ENCODE measurements at places on chromosomes 13 and 19.

DNA sequence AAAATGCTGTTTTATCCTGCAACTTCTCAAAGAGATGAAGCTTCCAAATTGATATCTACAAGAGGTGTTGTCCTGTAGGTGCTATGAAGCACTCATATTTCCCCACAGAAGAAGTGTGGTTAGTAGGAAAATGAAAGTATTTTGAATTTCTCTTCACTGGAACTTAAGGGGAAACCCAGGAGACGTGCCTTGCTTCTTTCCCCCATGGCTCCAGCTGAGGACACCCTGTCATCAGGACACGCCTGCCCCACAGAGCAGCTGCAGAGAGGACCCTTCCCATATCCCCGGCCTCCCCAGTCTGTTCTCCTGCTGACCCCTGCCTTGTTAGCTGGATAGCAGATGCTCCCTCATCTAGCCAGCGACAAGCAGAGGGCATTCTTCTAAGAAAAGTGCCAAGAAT is 371.3 kb downstream of the COG6 start:
- no peak for DNase-seq

DNA sequence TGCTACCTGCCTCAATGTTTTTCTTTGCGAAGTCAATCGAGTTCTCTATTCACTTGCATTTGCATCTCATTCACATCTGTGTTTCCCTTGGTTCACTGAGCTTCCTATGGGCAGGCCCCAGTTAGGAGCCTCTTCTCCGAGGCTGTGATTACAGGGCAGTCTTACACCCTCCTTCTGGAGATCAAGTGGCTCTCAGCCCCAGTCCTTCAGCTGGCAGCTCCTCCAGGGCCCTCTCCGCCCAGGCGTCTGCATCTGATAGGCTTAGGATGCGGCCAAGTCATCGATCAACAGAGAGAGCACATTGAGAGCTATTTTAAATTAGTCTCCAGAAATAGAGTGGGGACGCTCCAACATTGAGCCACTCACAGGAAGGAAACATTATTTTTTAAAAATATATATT is 44.2 kb downstream of the MBNL2 start:
- DNase-seq, result no peak

DNA sequence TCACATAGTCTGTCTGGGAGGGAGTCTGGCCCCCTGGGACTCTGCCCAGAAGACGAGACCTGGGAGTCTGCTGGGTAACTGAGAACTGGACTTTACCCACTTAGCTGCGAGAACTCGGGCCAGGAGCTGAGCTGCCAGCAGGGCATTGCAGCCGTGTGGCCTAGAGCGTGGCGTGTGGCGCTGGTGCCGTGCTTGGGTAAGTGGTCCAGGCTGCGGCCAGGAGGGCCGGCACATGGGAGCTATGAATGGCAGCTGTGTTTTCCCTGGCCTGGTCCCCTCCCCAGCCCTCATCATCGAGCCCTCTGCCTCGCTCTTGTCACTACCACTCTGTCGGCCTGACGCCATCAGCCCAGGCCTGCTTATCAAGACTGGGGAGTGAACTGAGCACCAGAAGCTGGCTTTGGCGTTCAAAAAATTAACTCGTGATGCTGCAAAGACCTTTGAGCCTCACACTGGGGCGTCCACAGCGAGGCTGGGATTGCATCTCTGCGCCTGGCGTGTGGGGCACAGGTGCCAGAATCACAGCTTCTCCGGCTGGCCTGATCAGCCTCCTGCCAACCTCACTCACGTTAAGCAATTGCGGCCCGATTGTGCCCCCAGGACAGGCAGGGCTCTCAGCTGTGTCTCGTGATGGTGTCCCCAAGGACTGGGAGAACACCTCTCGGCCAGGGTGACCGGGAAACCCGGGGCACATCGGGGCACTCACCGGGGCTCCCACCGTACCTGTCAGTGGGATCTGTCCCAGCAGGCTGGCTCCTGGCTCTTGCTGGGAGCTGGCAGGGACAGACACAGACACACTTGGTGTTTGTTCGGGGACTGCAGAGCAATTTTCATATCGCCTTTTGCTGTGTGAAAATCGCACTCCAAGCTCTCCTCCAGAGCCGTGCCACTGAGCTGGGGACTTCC is 85.9 kb downstream of the KDM4B start:
- no peak for DNase-seq

DNA sequence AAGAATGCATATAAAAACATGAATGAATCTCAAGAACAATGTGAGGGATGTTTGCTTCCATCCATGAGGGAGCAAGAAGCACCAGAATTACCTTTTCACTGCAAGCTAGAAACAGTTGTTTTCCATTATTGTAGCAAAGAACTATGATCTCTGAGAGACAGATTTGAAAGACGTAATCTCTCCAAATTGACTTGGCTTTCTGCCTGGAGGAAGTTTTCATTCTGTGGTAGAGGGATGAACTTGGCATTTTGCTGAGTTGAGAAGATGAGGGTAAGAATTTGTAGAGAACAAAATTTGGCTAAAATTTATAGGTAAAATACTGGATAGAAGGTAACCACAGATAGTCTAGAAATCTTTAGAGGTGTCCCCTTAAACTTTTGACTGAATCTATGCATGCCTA is 496.8 kb downstream of the TDRD3 start:
- no peak for DNase-seq

DNA sequence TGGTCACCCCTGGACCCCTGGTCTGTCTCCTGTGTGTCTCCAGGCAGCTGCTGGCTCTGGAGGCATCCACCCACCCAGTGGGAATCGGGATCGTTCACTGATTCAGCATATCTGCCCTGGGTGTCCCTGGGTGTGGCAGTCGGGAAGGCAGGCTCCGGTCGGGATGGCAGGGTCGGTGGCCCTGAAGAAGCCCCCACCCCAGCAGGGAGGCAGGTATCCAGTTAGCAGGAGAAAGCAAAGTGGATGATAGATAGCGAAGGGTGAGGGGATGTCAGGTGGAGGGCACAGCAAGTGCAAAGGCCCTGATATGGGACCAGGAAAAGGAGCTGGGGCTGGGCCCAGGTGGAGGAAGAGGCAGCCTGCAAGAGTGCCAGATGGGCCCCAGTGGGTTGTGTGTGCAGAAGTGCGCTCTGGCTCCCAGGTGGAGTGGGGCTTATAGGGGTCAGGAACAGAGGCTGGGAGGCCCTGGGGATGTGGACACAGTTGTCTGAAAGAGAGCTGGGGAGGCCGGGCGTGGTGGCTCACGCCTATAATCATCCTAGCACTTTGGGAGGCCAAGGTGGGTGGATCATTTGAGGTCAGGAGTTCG is 2.3 kb downstream of the SSBP4 start:
- no peak for DNase-seq

DNA sequence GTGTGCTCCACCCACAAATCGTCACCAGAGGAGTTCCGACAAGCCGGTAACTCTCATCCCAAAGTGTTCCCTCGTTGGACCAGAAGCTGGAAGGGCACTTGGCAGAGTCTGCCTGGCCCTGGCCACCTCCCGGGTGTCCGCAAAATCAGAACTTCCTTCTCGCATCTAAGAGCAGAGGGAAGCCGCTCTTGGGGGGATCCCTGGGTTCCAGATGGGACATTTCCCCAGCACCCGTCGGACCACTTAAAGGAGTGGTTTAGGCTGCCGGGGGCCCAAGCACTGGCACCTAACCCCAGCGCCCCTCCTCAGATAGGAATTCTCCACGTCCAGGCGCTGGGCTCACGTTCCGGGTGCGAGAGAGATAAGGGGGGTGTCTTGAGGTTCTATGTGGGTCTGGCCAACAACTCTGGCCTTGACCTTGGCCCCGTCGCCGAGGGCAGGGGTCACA is 857 bp upstream of the MAP2K7 start:
- no peak for DNase-seq

GRCh38 chr13:52947921-52948373 is 80.7 kb upstream of the OLFM4 start:
- DNase-seq, result no peak

GRCh38 chr19:10935371-10936059 is 6.9 kb downstream of the TIMM29 start:
- DNase-seq, result no peak

DNA sequence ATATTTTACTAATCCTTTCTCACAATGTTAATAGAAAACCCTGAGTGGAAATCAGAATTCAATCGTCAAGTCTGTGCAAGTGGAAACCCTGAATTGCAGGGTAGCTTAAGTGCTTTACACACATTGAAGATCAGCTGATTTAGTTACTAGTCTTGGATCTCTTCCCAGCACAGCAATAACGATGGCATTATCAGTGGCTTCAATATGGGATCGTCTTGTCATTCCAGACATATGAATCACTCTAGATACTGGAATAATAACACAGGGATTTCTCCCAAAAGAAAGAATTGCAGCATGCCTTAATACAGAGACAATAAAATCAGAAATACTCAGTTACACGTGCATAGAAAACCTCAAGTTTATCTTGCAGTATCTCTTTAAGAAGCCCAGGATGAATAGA is 12.6 kb upstream of the METTL21C start:
- peak; percentile 14 for DNase-seq

DNA sequence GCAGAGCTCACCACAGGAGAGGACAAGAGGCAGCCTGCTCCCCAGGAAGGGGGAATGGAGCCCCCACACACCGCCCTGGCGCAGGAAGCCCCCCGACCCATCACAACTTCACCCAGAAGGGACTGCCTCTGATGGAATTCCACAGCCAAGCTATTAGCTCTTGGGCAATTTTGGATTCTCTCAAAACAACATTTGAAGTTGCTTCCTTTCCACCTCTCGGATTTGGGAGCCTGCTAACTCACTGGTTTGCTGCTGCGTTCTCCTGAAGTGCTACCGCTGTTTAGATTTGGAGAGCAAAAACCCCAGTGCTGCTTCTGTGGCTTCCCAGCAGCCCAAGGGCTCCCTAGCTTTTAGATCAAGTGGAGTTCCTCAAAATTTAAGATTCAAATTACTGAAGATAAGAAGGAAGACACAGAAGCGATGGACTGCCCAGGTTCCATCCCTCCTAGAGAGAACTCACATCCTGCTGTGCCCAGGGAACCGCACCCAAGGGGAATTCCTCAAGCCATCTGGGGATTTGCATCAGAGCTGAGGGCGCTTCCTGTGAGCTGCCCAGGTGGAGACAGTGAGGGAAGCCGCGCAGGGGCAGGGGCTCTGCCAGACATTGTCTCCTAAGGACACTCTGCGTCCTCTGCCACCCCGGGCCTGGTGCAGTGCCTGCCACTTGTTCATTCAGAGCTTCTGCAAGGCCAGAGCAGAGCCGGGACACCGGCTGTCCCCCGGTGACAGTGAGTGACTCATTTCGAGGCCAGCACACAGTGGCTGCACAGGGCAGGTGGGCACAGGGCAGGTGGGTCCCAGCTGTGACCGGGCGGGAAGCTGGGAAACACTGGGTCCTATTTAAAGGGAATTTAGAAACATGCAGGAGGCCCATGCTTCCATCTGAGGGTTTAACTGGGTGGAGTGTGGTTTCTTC is 45.5 kb downstream of the COL4A1 start:
- no peak for DNase-seq

DNA sequence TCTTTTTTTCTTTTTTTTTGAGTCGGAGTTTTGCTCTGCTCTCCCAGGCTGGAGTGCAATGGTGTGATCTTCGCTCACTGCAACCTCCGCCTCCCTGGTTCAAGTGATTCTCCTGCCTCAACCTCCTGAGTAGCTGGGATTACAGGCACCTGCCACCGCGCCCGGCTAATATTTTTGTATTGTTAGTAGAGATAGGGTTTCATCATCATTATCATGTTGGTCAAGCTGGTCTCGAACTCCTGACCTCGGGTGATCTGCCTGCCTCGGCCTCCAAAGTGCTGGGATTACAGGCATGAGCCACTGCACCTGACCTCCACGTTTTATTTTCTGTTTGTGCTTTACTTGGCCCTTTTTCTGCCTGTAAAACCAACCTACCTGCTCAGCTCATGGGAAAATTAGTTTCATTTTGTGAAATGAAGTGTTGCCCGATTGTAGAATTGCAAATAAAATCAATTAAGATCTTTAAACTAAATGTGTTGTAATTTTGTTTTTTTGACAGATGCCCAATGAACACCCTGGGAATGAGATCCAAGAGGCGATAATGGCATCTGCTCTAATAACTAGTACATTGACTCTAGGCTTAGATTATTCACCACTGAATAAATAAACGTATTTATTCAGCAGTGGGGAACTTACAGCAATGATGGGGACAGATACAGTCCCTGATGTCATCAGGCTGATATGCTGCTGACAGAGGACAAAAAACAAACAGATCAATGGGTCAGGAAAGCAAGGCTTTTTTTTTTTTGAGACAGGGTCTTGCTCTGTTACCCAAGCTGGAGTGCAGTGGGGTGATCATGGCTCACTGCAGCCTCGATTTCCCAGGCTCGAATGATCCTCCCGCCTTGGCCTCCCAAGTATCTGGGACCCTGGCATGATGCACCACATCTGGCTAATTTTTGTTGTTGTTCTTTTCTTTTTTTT is 2.2 kb upstream of the RAB11B start:
- no peak for DNase-seq

DNA sequence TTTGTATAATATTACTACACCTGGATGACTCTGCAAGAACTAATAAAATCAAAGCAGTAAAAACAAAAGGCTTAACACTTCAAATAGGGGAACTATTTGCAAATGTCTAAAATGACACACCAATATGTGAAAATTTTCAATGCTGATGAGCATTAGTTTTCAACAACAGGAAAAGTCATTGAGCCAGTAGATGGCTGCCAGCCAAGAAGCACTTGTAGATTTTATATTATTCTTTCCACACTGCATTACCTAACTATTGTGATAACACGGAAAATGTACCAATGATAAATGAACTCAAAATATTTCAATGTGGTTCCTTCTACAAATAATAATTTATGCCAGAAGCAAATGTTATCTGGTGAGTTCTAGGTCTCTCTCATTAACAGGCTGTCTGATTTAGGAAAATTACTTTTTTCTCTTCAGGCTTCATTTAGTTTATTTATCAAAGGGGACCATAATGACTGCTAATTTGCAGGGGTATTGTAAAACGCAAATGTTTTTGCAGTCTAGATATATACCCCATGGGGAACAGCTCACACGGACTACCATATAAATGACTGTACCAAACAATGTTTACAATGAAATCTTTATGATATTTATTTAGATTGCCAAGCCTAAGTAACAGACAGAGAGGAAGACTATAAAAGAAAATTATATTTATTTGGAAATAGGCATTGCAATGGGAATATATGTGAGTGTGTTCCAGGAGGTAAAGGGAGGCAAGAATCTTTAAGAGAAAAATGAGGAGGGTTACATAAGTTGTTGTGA is 407.8 kb downstream of the LIG4 start:
- no peak for DNase-seq

GRCh38 chr13:99390601-99391000 is 83.4 kb upstream of the GPR183 start:
- DNase-seq, result no peak

DNA sequence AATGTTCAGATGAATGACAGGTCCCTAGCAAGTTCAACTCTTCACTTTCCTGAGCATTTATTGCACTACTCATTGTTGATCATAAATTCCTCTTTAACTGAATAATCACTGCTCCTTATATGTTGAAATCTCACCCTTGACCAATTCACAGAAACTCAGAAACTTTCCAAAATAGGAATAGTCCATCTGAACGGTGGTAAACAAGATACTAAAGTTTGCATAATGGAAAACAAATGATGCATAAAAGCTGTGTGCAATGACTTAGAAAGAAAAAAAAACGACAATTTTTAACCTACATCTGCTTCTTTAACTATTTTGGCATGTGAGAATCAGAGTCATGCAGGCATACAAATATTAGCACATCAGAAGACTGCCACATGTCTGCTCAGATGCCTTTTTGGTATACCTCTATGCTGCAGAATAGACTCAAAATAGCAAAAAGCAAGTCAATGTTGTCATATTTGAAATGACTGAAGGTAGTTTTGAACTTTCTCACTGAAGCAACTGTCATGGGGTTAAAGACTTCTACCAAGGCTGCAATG is 34.8 kb downstream of the SLC10A2 start:
- DNase-seq, result no peak
